ENCODE measurements at places on chromosomes 2 and 18.

DNA sequence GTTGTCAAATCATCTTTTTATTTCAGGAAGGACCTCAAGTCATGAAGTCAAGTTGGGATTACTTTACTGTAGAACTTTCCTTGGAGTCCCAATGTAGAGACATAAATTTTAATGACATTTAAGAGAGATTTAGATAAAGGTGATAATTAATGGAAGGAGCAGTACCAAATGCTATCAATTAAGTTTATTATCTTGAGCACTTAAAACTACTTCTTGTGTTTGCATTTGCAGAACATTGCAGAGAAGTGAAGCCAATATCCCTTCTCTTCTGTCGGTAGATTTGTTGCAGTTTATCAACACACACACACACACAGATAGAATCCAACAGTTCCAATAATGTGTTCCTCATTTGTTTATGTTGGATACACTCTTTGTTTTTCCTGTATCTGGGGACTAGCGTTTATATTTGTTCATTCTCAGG lies 570.7 kb downstream of the EPHA4 start:
- DNase-seq = no peak

GRCh38 chr18:29154196-29154757 lies 977.3 kb upstream of the CDH2 start:
- no peak for DNase-seq

DNA sequence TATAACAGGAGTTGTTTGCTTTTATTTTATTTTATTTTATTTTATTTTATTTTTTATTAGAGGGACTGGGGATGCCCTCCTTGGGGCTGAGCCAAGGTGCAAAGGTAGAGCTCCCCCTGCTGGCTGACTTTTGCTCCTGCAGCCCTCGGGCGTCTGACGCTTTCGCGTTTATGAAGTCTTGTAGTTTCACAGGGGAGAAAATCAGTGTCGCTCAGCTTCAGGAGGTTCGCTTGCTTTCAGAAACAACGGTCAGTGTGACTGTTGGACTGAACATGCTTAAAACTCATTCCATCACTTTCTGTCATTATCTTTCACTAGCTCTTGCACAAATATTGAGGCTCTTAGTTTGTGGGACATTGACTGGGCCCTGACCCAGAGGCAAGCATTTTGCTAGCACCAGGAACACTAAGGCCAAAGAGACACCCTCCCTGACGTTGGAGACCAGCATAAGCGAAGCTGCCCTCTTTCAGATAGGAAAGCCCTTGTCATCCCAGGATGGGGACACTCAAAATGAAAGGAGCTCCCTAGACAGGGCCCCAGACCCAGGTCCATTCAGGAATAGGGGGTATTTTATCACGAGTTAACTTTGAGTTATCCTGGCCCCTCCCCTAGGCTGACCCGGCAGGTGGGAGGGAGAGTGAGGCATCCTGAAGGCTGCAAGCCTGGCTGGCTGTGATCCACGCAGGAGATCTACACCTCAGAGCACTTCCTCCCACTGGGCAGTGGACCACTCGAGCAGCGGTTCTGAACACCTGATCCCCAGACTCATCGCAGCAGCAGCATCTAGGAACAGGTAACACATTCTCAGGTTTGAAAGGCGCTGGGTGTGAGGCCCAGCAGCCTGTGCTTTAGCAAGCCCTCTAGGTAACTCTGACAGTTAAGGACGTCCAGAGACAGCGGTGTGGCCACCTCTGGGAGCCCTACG lies 34.4 kb downstream of the LGALSL start:
- no peak for DNase-seq

- no peak for DNase-seq
These were observed 149.7 kb downstream of the NCK2 start for GRCh38 chr2:105894327-105894944.

- no peak for DNase-seq
These were observed 42.9 kb upstream of the GRHL1 start for GRCh38 chr2:9908639-9909038.

DNA sequence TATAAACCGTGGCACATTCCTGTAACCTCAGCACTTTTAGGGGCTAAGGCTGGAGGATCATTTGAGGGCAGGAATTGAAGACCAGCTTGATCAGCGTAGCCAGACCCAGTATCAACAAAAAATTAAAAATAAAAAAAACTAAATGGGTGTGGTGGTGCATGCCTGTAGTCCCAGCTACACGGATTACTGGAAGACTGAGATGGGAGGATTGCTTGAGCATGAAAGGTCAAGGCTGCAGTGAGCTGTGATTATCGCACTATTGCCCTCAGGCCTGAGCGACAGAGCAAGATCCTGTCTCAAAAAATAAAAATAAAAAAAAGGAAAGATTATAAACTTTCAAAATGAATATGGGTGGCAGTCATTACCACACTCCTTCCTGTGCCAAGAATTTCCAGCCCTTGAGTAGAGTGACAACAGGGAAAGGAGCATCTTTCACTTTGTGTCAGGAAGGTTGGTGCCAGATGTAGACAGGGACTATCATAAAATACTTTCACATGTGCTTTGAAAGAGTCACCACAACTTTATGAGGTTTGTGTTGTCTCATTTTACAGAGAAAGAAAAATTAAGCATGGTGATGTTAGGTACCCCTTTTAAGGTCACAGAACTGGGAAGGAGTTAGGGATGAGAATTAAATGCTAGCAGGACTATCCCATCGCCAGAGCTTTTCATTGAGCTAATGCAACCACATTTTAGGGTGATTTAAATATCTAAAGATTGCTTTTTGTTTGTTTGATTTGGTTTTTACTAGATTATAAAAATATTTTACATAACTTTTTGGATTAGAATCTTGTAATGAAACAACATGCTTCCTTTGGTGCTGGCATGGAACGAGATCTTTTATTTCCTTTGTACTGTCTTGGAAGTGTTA lies 1617.4 kb upstream of the ACVR2A start:
- DNase-seq = no peak

- DNase-seq = no peak
These were observed 140.8 kb downstream of the AGAP1 start for GRCh38 chr2:235634435-235635158.

All from NCI-H2227 treated with DMSO at 0.1 percent for 48 hours (cell line).